ENCODE measurements at places on chromosomes 4 and X.

DNA sequence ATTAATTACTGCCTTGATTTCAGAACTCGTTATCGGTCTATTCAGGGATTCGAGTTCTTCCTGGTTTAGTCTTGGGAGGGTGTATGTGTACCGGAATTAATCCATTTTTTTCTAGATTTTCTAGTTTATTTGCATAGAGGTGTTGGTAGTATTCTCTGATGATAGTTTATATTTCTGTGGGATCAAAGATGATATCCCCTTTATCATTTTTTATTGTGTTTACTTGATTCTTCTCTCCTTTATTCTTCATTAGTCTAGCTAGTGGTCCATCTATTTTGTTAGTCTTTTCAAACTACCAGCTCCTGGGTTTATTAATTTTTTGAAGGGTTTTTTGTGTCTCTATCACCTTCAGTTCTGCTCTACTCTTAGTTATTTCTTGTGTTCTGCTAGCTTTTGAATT lies 32.1 kb downstream of the CDX4 start:
- no peak for DNase-seq

DNA sequence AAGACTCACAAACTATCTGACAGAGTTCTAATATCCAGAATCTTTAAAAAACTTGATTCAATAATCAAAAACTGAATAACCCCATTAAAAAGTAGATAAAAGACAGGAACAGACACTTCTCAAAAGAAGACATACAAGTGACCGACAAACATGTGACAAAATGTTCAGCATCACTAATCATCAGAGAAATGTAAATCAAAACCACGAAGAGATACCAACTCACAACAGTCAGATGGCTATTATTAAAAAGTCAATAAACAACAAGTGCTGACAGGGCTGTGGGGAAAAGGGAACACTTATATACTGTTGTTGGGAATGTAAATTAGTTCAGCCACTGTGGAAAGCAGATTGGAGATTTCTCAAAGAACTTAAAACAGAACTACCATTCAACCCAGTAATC lies 138.1 kb upstream of the RASGEF1B start:
- no peak for DNase-seq

DNA sequence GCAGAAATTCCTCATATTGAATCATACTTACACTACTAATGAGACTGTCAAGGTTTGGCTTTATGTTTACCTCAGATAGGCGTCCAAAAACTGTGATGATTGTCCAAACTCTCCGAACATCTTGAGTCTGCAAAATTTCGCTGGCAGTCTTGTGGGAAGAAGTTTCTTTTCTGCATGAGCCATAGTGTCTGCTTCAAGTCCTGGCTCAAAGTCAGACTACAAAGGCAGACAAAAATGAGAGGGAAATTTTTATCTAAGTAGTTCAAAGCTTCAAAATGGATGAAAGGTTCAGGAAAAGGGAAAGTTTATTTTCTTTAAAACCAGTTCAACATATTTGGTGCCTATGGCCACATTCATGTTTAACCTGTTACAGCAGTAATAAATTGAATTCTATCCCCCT lies 40.7 kb downstream of the PALLD start:
- DNase-seq: no peak

DNA sequence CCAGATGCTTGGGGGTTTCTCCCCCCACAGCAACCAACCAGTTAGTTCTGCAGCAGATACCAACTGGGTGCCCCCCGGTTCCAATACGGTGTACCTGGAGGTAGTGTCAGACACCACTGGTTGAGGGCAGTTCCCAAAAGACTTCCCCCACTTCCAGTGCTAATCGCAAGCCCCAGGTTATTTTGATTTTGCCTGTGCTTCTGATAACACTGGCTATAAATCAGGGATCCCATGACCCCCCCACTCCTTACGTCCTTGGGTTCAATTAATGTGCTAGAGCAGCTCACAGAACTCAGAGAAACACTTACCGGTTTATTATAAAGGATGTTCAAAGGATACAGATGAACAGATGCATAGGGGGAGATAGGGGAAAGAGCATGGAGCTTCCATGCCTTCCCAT lies 5.5 kb downstream of the CLCN3 start:
- no peak for DNase-seq
